ENCODE measurements at places on chromosomes 4 and X.

DNA sequence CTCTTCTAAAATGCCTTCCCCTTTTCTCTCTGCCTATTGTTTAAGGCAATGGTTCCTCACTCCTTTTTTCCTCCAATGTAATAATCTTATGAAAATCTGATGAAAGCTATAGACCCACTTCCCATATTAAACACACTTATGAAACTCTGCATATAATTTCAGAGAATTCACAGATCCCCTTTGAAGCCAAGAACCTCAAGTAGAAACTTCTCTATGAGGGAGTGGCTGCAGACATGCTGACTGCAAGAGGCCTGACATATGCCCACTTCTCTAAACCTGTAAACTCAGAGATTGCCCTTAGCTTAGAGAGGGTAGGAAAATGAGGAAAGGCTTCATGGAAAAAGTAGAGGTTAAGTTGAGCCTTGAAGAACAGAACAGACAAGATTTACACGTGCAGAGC is 37.6 kb downstream of the TAB3 start:
- no peak for DNase-seq

- no peak for DNase-seq
Measured at GRCh38 chr4:105714071-105714521, 5.5 kb downstream of the GSTCD start.

DNA sequence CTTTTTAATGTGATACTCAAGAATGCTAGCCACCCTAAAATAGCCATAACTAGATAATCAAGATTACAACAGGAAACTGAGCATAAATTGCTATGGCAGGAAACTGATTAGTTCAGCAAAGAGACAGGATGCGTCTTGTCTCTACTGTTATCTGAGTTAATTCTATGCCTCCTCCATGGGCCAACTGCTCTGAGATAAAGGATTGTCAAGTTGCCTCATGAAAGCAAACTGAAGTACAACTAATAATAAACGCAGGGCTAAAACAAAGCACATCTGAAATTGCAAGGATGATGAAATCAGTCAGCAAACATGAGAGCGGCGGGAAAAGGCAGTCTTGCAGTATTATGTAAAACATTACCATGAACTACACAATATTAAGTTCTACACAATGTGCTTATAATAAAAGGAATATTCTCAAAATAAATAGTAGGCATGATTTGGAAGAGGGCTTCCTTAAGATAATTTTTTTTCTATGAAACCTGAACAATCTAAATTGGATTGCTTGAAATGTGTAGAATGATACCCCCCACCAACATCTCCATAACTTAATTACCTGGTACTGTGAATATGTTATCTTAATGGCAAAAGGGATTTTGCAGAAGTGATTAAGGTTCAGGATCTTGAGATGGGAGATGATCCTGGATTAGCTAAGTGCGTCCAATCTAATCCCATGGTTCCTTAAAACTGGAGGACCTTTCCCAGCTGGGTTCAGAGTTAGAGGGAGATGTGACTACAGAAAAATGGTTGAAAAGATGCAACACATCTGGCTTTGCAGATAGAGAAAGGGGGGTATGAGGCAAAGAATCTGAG is 65.9 kb downstream of the ANTXR2 start:
- DNase-seq = no peak

DNA sequence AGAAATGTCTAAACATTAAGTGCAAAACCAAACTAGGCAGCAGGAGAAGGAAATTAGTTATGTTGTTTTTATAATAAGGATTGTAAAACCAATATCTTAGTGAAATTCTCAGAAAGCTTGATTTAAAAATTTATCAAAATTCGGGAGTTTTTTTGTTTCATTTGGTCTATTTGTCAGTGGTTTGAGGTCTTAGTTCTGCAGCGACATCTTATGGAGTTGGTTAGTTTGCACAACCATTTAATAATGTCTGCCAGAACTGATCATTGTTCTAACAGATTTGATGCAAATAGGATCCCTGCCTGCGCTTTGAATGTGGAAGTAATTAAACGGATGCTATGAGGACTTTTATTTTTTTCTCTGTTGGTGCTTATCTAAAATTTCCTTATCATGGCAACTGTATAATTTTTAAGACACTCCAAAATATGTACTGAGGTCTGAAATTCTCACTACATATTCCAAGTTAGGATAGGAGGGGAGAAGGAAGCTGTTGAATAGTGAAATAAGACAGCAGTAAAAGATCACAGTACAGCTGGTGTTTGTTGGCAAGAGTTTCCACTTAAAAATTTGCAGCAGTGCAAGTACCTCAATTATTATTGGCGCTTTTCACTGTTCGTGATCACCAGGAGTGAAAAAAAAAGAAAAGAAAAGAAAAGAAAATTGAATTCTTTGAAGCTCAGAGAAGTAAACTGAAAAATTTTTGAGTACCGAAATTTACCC is 2521.4 kb downstream of the ARAP2 start:
- DNase-seq = no peak

DNA sequence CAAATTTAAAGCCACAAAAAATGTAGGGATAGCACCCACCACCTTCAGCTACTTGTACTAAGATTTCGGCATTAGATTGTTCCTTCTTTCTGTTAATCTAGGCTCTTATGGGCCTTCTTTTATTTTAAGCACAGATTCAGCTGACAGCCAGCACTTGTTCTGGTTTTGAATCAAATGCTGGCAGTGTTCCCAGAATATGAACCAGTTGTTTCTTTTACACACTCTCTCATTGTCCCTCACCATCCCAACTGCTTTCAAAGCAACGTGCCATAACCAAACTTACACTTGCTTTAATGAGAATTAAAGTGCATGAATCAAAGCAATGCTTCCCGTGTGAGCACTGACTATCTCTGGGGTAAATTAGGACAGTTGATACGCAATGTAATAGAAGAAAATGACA is 744.5 kb upstream of the FAM241A start:
- DNase-seq = no peak

GRCh38 chr4:104915864-104916263 is 230.8 kb upstream of the TET2 start:
- no peak for DNase-seq

GRCh38 chr4:98514741-98515469 is 143.5 kb downstream of the TSPAN5 start:
- no peak for DNase-seq

DNA sequence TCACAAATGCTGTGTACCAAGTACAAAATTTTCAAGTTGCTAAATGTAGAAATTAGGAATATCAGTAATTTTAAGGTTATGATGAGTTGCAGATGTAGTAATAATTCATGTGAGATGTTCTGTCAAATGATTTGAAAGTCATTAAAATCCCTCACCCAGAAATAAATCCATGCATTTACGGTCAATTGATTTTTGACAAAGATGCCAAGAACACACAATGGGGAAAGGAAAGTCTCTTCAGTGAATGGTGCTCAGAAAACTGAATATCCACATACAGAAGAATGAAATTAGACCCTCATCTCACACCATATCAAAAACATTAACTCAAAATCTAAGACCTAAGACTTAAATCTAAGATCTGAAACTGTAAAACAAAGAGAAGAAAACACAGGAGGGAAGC is 12.9 kb upstream of the BMPR1B start:
- DNase-seq = no peak

DNA sequence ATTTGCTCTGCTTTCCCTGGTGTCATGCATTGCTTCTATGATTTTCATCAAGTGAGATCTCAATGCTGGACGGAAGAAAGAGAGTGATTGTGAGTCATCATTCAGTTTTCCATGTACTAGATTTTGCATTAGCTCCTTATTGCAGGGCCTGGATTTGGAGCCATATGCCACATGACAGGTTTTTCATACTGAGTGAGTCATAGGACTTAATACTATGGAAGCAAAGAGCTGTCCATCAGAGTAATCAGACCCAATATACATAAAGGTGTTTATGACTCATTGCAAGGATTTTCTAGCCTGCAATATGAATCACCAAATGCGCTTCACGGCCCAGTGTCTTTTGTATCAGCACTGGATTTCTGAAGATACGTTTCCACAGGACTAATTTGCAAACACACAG is 11.2 kb upstream of the TFDP3 start:
- DNase-seq = no peak

- DNase-seq = no peak
Measured at GRCh38 chr4:8330821-8331574, 61.4 kb downstream of the HTRA3 start.

GRCh38 chr4:25809996-25810395 is 52.8 kb downstream of the SEL1L3 start:
- no peak for DNase-seq

DNA sequence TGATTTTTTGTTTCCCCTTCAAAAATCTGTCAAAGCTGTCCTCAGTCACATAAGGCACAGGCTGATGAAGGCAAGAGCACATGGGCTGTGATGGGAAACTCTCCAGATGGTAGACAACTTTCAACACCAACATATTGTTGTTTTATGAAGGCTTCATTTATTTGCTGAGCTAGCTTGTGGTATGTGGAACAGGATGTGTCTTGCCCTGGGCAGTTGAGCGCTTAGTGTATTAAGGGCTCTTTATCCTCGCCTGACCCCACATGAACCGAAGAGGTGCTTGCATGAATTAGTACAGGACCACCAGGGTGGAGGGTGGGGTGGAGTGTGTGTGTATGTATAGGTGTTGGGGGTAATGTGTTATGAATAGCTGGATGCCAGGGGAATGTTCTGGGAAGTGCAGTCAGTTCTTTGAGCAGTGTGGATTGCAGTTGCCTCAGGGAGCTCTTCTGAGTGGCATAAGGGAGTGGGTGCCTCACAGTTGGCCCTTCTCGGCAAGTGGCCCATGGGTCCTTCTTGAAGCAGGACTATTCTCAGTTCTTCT is 103.1 kb downstream of the PHEX start:
- no peak for DNase-seq

GRCh38 chrX:45506149-45506730 is 305.6 kb upstream of the DIPK2B start:
- no peak for DNase-seq

- no peak for DNase-seq
Measured at GRCh38 chrX:46571423-46572339, 1.9 kb upstream of the CHST7 start.

GRCh38 chr4:124265701-124266100 is 446.8 kb downstream of the ANKRD50 start:
- no peak for DNase-seq

- DNase-seq = peak; percentile 17
Measured at GRCh38 chrX:119870626-119871131, 854 bp downstream of the RNF113A start.

- no peak for DNase-seq
Measured at GRCh38 chrX:76996641-76997040, 450.5 kb upstream of the FGF16 start.

DNA sequence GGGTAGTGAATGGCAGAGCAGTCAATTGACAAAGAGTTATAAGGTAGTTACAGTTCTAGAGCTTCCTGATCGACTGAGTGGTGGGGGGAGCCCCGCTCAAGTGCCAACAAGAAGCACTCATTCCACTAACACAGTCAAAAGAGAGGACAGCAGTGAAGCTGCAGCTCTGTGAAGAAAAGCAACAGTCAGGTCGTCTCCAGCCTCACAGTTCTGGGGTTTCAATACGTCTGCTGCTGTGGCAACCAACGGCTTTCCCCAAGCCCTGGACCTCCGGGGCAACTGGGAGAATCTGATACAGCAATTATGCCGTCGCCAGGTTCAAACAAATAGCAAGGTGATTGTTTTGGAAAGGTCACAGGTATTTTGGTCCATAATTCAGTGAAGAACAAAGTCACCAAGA is 30.8 kb downstream of the GPM6B start:
- DNase-seq = no peak

- no peak for DNase-seq
Measured at GRCh38 chr4:63717384-63717783, 691.9 kb downstream of the TECRL start.

- DNase-seq = no peak
Measured at GRCh38 chr4:98652996-98653395, 5.4 kb downstream of the TSPAN5 start.

GRCh38 chrX:145865082-145865481 is 47.5 kb downstream of the SLITRK2 start:
- no peak for DNase-seq

- DNase-seq = no peak
Measured at GRCh38 chrX:112835019-112835418, 5.6 kb downstream of the AMOT start.

- DNase-seq = no peak
Measured at GRCh38 chrX:27883468-27884092, 75.8 kb downstream of the MAGEB10 start.

- no peak for DNase-seq
Measured at GRCh38 chr4:27703771-27704170, 843.1 kb downstream of the STIM2 start.

DNA sequence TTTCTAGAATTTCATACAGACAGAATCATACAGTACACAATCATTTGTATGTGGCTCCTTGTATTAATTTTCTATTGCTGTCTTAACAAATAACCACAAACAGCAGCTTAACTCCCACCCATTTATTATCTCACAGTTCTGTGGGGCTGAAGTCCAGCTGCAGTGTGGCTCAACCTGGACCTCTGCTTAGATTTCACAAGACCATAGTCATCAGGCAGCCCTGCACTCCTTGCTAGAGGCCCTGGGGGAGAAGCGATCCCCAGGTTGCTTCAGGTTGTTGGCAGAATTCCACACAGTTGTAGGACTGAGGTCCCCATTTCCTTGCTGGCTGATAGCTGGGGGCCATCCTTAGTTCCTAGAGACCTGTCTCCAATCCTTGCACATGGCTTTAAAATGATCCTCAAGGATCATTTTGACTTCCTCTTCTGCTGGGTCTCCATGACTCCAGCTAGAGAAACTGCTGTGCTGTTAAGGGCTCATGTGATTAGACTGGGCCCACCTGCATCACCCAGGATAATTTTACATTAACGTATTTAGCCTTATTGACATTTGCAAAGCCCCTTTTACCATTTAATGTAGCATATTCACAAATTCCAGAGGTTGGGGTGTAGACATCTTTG is 60.9 kb upstream of the SMAD1 start:
- no peak for DNase-seq

DNA sequence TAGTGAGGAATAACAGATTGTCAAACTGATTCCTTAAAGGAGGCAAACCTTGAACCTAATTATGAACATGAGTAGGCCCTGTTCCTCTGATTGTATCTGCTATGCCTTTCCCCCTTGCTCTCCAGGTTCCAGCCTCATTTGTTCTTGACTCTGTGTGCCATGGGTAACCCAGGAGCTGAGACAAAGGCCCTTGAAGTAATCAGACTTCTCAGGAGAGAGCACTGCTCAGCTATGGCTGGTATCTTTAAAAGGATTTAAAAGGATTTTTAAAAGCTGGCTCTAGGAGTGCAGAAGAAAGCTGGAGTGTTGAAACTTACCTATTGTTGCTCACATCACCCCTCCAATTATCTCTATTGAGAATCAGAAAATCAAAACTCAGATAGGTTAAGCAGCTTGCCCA is 1565.5 kb upstream of the AGA start:
- DNase-seq = no peak

DNA sequence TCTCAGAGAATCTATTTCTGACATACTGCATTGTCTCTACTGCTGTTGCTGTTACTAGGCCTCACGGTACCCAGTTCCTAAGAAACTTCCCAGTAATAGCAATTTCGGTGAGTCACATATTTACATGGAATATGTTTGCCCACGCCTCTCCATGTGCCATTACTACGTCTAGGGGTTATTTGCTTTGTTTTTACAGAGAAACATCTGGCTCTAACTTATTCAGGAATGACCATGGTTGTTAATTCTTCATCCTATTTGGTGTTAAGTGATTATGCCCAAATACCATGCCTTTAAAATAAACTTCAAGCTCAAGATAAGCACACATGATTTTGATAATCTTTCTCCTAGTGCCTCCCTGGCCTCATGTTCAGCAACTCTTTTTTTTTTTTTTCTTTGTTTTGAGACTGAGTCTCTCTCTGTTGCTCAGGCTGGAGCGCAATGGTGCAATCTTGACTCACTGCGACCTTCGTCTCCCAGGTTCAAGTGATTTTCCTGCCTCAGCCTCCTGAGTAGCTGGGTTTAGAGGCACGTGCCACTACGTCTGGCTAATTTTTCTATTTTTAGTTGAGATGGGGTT is 101.0 kb upstream of the HS3ST1 start:
- DNase-seq = no peak

All from nephron progenitor cell (in vitro differentiated cells).